ENCODE measurements at places on chromosomes 5 and 9. TPM values are rescaled to one million over a fixed set of nuclear protein-coding genes. Genes with fewer than 3 reads are reported as not detected.

GRCh38 chr5:120093178-120093577 lies 370.9 kb upstream of the PRR16 start:
- peak; percentile 24 for DNase-seq

GRCh38 chr5:149285153-149285552 lies 13.5 kb downstream of the AFAP1L1 start:
- DNase-seq = no peak

GRCh38 chr5:56326116-56326515 lies 93.0 kb upstream of the ANKRD55 start:
- no peak for DNase-seq

- no peak for DNase-seq
Observed at GRCh38 chr9:114131808-114132549, 23.4 kb upstream of the COL27A1 start.

DNA sequence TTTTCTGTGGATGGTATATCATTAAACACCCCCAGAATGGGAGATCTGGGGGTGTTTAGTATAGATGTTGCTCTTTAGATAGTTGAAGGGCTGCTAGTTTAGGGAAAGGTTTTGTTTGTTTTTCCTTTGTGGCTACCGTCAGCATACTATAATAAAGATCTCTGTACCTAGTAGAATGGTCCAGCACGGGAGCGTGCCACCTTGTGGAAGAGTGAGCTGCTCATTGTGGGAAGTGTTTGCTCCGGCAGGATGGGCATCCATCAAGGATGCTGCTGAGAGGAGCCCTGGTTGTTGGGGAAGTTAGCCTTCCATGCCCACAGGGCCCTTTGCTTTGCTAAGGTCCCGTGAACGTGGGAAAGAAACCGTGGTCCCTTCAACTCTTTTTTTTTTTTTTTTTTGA lies 113.1 kb downstream of the LIFR start:
- no peak for DNase-seq

- peak; percentile 42 for DNase-seq
Observed at GRCh38 chr9:70135176-70135575, 91.5 kb downstream of the MAMDC2 start.

DNA sequence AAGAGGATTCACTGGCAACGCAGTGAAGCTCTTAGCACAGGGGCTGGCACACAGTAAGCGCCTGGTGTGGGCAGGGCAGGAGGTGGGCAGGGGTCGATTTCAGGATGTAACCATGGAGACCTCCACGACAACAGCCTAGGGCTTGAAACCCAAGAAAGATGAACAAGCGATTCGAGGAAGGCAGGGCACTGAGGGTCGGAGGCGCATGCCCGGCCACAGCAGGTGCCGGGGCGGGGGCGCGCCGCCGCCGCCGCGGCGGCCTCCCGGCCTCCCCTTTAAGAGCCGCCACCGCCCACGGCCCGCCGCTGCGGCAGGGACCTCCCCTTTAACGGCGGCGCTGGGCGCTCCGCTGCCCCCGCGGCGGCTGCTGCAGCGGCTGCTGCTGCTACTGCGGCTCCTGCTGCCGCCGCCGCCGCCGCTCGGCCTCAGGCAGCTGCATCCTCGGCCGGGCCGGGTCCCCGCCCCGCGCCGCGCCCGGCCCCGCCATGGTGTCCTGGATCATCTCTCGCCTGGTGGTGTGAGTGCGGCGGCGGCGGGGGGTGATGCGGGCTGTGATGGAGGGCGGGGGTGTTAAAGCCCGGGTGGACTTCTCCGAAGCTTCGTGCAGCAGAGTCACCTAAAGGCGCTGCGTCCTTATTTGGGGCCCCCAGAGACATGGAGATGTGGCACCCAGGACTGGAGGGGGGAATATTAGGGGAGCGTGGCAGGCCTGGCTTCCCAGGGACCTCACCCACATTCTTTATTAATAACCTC lies at the start of gene REEP2:
REEP2 (plus strand) TSS at position 334 of the 753 bp plus-strand sequence; CDS start at position 486, 152 bp downstream.
- DNase-seq = peak; percentile 53

The TLR4 gene
- total RNA-seq = 11.0 TPM

DNA sequence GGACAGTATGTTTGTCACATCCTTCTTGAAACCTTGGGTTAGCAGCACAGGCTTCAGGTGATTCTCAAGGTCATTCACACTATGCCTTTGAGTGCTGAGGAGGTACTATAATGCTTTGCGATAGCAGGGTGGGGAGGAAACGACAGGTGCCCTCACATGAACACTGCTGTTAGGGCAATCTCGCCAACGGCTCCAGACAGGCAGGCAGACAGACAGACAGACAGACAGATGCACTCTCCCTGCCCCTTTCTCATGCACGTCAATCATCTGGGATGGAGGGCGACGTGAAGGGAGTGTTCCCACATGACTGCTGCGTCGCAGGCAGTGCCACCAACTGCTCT lies 82.9 kb downstream of the RAPGEF1 start:
- DNase-seq = no peak

The ALDH1A1 gene
- 155 TPM for total RNA-seq
